ENCODE measurements at places on chromosomes 5 and 9.

GRCh38 chr5:178496642-178497041 lies 93.6 kb downstream of the COL23A1 start:
- no peak for DNase-seq

DNA sequence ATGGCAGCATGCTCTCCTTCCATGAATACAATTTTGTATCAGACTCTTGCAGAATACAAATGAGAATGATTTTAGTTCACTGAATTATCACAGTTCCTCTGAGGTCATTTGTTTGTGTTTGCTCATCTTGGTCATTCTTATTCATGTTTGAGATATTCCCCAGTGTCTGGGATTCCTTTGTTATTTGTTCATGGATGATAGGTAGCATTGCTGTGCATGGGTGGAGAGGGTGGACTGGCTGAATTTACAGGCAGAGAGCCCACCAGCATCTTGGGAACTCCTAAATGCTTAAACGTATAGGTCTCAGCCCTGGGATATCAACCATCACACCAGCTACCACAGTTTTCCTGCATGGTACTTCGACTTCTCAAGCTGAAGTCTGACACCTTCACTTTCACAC lies 459.8 kb downstream of the CCDC171 start:
- DNase-seq = no peak

- no peak for DNase-seq
Measured at GRCh38 chr5:119220576-119221197, 135.1 kb upstream of the TNFAIP8 start.

DNA sequence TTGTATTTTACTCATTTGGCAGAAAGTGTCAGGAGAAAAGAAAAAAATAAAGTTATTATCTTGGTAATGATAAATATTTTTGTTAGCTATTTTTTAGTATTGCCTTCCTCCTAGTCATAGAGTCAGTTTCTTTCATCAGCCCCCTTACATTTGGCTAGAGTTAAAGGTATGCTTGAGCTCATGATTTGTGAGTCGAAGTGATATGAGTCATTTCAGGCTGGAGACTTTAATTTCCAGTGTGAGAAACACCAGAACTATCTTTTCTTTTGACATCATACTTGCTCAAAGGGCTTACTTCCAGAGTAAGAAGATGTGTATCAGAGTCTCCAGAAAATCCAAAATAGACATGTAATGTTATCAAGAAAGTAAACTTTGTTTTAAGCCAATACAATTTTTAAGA lies 746.7 kb upstream of the TYRP1 start:
- DNase-seq = no peak

DNA sequence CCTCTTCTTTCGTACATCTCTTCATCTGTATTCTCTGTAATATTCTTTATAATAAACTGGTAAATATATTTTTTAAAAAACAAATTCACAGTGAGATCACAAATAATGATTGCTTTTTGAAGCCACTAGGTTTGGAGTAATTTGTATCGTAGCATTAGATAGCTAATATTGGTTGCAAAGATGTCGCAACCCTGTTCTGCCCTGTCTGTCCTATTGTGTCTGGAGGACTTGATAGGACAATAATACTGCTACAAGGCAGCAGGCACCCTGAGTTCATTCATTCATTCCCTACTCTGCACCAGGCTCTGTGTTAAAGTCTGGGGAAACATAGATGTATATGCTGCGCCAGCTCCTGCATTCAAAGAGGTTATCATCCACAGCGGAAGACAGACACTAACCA lies 206.7 kb upstream of the KLF4 start:
- no peak for DNase-seq

- DNase-seq = no peak
Measured at GRCh38 chr5:1399737-1400136, 45.5 kb downstream of the SLC6A3 start.

Data from CD4-positive, alpha-beta T cell treated with Interleukin-15 for 4 hours (primary cell).